C1 segment of cervical spinal cord (tissue), 14 donors: ENCODE measurements at places on chromosomes 3 and 15.

DNA sequence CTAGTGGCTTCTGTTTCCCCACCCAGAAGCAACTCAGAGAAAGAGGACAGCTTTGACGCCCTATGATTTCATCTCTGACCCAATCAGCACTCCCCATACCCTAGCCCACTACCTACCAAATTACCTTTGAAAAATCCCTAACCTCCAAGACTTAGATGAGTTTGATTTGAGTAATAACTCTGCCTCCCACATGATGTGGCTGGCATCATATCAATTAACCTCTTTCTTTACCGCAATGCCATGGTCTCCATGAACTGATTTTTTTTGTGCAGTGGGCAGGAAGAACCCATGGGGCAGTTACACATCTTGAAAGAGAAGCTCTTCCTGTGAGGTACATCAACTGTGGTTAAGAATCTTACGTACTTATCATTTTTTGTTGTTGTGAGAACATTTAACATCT is 25.5 kb upstream of the APOD start:
- DNase-seq = no peak

DNA sequence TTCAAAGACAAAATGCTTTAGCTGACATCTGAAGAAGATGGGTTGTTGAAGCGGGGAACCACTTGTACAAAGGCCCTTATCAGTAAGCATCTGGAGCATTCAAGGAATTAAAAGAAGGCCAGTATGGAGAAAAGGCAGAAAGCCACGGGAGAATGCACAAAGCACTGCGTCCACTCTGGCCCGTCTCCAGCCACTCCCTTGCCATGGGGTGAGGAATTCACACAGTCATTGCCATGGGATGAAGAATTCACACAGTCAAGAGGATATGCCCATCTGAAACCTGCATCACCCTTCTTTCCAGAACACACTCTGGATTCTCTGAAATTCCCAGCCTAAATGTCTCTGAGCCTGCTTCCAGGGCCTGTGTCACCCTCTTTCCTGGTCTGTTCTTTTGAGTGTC is 26.7 kb upstream of the STAG1 start:
- DNase-seq = no peak

GRCh38 chr15:88440021-88440420 is 27.2 kb downstream of the MRPL46 start:
- no peak for DNase-seq

DNA sequence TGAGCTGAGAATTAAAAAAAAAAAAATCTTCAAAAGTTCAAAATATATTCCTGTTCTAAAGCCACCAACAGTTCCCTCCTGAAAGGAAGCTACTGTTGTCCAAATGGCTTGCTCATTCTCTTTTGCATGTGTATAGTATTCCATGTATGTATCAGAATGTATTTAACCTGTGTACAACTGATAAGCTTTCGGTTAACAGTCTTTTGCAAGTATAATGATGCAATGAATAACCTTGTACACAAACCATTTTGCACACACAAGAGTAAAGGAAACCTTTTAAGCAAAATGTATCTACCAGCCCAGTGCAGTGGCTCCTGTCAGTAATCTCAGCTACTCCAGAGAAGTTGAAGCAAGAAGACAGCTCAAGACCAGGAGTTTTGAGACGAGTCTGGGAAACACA is 32.6 kb downstream of the TOPBP1 start:
- no peak for DNase-seq

DNA sequence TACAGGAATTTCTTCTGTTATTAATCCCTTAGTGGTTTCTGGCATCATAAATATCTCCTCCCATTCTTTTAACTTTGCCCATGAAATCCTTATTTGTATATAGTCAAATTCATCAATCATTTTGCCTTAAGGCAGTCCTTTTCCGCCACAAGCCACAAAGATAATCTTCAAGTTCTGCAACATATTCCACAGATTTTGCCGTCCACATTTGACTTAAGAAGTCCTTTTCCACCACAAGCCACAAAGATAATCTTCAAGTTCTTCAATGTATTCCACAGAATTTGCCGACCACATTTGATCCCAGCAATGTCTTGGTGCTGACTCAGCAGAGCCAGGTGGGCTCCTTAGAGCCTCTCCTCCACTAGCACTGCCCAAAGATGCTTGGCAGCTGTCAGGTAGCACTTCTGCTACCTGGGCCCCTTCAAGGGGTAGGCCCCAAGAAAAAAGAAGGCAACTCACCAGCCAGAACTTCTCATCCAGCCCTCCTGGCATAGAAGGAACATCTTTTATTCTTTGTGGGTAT is 35.0 kb downstream of the SEC22C start:
- DNase-seq = no peak

- no peak for DNase-seq
Measured at GRCh38 chr3:129349791-129350190, 71.1 kb downstream of the HMCES start.

DNA sequence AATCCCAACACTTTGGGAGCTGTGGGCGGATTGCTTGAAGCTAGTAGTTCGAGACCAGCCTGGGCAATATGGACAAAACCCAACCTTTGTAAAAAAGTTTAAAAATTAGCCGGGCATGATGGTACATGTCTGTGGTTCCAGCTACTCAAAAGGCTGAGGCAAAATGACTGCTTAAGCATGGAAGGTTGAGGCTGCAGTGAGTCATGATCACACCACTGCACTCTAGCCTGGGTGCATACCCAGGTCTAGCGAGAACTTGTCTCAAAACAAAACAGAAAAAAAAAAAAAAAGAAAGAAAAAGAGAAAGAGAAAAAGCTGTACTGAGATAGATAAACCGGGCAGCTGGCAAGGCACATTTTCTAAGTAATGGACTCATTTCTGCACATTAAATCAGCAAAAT is 10.6 kb downstream of the ARPP19 start:
- no peak for DNase-seq

DNA sequence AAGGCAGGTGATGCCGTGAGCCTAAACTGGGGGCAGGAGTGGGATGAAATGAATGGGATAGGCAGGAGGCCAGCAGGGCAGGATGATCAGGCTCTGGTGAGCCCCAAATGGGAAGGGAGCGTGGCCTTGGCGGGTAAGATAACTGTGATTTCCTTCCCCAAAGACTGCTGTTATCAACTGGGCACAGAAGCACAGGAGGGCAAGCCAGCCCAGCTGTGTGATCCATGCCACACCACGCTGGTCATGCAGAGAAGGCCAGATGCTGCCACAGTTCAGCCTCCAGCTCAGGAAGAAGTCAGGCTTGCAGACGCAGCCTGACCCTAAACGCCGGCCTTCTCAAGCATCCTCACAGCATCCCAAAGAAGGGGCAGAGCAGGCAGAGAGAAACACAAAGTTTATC is 52.1 kb upstream of the GNB5 start:
- no peak for DNase-seq

DNA sequence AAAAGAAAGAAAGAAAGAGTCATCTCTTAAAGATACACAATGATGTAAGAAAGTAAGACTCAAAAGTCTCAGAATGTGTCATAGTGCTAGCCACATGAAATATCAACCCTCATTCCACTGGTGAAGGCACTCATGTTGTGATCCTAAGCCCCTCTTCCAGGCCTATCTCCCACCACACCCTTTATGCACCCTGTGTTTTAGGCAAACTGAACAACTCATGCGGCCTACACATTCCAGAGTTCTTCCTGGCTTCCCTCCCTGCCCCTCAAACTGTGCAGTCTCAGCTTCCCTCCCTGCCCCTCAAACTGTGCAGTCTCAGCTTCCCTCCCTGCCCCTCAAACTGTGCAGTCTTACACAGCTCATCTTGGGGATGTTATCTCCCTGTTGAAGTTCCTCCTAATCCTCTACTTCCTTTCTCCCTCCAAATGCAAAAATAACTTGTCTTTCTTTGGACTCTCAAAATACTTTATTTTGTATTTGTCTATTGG is 69.0 kb upstream of the FNDC3B start:
- DNase-seq = no peak

DNA sequence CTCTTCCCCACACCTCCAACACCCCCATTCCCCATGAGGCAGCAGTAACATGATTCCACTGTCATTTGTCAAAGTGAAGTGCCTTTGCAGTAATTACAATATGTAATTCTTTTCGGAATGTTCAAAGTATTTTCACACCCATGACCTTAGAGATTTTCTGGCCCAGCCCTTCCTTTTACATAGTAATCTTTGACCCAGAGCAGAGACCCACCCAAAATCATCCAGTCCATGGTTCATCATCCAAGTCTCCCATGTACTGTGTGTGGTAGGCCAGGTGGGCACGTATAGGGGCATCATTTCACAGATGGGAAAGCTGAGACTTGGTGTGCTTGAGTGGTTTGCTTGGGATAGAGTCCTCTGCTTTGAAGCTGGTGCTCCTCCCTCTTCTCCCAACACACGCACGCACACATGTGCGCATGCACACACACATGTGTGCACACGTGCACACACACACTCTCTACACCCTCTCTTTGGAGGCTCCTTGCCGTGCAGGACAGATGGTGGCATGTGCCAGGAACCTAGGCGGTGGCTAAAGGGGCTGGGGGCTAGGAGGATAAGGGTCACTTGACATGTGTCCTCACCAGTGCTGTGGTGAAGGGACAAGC is 284.7 kb upstream of the ROPN1 start:
- no peak for DNase-seq

DNA sequence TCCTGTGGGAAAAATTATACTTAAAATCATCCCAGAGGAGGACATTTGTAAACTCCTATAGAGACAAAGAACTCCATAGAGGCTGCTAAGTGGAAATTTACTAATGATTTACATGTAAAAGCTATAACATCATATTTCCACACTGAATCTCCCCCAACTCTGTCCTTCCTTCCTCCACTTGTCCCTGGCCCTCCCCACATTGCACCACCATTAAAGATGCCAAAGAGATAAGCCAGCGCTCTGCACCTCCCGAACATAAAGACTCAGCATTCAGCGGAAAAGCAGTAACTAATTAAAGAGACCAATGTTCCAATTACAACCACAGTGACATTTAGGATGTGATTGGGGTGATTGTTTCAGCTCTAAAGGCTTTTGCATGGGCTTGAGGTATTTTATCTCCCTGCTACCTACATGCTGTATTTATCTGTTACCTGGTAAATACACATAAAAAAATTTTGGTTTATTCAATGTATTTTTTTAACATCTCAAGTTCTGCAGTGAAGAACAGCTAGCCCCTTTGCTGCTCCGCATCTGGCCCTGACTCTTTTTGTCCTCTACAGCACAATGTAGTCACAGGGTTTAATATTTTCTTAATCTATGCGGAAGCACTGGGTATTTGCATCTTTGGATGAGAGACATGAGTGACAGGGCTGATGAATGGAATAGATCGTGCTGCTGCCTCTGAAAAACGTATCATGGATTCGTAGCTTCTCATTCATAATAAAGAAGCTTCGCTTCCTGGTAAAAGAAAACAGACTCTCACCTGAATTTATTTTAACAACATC is 35.3 kb upstream of the B3GNT5 start:
- DNase-seq = no peak

DNA sequence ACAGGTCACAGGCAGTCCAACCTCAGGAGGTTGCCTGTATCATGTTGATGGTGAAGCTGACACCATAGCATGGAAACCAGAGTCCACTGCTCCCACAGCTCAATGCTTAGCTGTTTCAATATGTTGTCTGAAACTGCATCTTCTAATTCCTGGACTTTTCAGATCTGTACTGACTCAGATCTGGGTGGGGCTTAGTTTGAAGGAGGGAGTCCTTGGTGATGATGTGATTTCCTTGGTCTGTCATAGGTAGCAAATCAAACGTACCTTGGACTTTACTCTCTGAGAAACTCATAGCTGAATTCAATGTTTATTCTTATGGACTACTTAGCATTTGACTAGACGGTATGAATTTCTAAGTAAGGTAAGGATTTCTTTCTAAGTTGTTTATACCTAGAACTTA is at the start of gene HHLA2:
HHLA2 (plus strand) TSS at position 310 of the 400 bp plus-strand sequence. CDS start 55,266 bp downstream, outside the sequence.
- DNase-seq = no peak

DNA sequence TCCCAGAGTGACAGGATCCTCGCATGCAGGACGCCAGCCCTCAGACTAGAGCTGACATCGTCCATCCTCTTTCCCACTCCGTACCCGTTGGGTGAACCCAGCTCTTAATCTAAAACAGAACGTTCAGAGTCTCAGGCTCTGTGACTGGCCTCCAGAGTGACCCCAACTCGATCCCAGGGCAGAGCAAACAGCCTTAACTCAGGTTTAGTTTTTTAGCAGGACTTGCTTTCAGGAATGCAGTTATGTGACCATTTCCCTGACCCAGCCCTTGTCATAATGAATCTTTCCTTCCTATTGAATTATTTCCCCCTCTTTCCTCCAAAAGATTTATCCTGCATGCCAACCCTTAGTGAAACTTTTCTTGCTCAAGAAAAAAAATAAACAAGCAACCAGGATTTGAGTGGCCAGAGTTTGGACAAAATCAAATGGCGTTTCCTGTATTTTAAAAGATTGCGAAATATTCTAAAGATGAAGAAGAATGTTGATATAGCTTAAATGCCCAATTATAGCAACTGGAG is 47.8 kb upstream of the RARB start:
- DNase-seq = no peak

DNA sequence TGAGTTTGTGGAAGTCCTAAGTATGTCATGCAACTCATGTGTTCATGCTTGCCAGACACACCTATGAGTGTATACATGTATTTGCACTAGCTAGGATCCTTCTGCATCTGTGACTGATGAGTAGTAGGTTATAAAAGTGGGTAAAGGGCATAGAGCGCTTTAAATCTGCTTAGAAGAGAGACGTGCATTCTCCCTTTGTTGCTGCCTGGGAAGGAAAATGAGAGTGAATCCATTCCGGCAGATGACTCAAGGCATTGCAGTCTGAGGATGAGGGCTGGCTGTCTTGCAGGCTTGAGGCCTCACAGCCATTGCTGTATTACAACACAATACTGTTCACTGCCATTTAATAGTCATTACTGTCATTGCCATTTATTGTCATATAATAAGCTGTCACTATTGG is 120.8 kb upstream of the UMPS start:
- DNase-seq = no peak

DNA sequence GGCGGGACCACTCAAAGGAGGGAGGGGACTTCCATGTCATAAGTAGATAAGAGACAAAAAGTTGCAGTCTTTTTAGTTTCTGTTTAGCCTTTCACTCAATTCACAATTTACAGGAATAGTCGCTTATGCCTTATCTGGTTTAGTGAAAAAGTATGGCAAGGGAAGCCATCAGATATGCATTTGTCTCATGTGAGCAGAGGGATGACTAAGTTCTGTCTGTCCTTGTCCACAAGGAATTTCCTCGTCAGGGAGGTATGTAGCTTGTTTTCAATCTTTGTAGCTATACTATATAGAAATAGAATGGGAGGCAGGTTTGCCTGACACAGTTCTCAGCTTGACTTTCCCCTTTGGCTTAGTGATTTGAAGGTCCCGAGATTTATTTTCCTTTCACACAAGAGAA is 882.8 kb downstream of the NAALADL2 start:
- no peak for DNase-seq
